Ammon's horn (tissue), 1 donor: ENCODE measurements at places on chromosomes 3 and 15.

- peak; percentile 33 for DNase-seq
Measured at GRCh38 chr15:47445723-47446392, 271.4 kb upstream of the SEMA6D start.

DNA sequence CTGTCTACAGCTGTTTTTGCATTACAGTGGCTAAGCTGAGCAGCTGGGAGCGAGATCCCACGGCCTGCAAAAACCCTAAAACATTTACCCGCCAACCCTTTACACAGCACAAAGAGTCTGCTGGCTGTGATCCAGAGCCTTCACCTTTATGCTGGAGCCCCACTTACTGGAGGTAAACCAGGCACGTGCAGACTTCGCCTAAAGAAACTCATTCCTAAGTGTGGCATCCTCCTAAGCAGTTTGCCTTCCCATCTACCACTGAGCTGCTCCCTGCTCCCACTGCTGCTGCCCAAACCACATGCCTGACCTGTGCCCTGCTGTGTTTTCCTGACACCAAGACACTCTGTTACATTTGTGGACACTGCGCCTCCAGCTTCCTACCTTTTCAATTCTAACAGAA is 53.0 kb downstream of the CHSY1 start:
- no peak for DNase-seq

DNA sequence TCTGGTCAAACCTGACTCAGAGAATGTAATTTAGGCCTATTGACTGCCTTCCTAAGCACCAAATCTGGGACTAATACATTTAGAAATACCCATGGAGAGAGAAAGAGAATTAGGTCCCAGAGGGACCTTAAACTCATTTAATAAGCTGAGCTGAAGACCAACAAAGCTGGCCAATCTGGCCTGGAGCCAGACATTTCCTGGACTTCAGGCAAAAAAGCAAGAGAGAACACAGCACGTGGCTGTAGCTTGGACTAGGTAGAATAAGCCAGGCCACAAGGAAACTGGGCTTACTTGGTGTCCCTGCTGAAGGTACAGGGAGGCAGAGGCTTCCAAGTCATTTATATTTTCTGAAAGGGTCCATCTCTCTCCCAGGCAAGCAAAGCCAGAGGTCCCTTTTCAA is 88.1 kb downstream of the RTP4 start:
- peak; percentile 67 for DNase-seq

GRCh38 chr3:23553353-23553752 is 252.4 kb upstream of the UBE2E1 start:
- DNase-seq: no peak

DNA sequence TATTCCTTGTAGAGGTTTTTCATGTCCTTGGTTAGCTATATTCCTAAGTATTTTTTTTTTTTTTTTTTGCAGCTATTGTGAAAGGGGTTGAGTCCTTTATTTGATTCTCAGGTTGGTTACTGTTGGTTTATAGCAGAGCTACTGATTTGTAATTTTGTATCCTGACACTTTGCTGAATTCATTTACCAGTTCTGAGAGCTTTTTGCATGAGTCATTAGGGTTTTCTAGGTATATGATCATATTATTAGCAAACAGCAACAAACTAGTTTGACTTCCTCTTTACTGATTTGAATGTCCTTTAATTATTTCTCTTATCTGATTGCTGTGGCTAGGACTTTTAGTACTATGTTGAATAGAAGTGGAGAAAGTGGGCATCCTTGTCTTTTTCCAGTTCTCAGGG is 737.4 kb downstream of the ZNF385D start:
- DNase-seq: no peak

- DNase-seq: no peak
Measured at GRCh38 chr3:44326019-44326418, 12.5 kb upstream of the TCAIM start.

DNA sequence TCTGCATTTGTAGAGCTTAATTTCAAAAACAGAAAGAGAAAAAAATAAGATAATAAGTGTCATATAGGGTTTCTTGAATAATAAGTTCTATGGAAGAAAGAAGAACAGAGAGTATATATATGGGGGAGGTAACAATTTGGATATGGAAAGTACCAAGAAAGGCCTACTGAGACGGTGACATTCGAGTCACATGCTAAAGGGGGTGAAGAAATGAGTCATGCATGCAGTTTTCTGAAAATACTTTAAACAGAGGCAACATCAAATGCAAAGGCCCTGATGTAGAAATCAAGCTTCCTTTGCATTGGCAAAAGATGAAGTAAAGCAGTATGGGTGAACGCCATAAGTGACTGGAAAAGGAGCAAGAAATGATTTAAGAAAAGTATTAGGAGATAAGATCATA is 371.6 kb upstream of the ZNF385D start:
- no peak for DNase-seq

GRCh38 chr3:16810593-16811367 is 74.0 kb upstream of the PLCL2 start:
- DNase-seq: no peak

- peak; percentile 21 for DNase-seq
Measured at GRCh38 chr3:41352510-41352909, 153.2 kb downstream of the CTNNB1 start.

GRCh38 chr3:124620600-124621063 is 109.6 kb upstream of the UMPS start:
- no peak for DNase-seq

- DNase-seq: no peak
Measured at GRCh38 chr15:70643783-70644125, 119.6 kb downstream of the UACA start.

- no peak for DNase-seq
Measured at GRCh38 chr15:49644364-49644794, 23.5 kb downstream of the DTWD1 start.

- DNase-seq: no peak
Measured at GRCh38 chr15:80121546-80121945, 31.3 kb upstream of the FAH start.

DNA sequence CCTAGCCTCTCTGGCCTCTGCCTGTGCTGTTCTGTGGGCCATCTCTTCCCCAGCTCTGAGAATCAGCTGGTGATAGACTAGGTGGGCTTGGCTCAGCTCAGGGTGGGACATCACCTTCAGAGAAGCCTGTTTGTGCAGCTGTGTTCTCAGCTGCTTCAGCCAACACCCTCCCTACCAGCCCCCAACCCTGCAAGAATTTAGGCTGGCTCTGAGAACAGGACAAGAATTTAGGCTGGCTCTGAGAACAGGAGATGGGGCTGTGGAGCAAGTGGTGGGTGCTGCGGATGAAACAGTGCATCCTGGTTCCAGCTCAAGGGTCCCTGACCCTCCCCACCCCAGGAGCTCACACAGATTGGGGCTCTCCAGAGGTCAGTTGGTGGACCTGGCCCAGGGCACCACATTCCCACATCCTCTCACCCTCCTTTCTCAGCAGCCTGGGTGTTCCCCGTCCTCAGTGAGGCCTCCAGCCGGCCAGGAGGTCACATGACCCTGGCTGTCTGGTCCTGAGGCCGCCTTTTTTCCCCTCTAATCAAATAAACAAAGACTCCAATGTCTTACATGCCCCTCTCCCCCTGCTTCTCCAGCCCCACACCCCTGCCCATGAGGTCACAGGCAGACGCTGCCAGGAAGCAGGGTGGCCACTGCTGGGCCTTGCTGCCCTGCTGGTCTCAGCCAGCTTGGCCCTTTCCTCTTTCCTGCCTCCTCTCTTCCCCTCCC is 14.9 kb downstream of the PLEKHO2 start:
- DNase-seq: peak; percentile 97

DNA sequence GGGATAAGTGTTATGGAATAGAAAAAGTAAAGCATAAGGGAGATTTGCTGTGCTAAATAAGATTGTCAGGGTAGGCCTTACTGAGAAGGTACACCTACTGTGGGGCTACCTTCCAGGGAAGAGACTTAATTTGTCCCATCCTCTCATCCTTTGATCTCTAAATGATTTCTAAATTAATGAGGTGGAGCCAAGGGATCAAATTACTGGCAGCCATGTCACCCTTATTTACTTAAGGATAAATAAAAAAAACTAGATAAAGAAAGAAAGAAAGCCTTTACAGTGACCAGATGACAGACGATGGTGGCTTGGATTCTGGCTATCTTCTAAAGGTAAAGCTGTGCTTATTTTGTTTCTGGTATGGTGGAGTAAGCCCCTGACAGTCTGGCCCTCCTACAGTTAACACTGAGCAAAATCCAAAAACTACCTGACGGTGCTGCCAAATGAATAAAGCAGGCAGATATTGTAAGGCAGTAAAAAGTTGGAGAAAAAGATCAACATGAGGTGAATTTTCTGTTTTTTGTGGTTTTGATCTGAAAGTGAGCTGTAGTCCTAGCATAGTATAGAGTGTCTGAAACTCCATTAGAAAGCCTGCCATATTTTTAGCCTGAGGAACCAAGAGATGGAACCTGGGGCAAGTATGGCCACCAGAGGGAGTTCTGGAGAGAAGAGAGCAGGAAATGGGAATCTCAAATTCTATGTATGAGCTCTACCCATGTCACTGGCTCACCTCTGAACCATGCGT is 285.1 kb upstream of the MANF start:
- no peak for DNase-seq

DNA sequence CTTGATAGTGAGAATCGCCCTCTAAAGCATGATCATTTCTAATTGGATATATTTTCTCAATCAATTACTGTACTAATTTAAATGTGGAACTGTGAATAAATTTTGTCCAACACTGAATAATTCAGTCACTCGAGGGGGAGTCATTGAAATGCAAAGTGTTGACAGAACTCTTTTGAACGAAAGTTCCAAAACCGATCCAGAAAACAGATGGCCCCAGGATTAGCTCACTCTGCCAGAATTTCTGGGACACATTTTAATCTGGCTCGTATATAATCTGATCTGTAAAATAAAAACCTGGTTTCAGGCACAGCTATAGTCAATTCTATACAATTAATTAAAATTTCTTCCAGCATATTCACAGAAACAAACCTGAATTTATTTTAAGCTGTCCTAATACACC is 580.4 kb downstream of the ROBO1 start:
- peak; percentile 25 for DNase-seq
